NCI-H1048 (cell line): ENCODE measurements at places on chromosomes 3 and 15.

DNA sequence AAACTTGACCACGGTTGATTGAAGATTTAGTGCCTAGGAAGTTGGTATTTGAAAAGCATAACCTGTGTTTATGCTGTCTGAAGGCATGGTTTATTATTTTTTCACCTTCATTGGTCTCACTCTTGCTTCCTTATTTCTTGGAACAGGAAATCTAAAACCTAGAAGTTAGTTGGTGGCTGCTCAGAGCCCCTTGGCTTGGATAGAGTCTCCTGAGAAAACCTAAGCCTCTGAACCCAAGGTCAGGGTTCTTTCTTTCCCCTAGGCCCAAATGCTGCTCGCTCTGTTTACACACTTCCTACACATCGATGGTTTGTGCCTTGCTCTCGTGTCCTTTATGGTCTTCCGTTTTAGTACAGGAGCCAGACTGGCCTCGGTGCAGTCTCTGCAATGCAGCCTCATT is 82.2 kb downstream of the TRAK1 start:
- no peak for DNase-seq

GRCh38 chr3:138314751-138315150 is 14.9 kb downstream of the NME9 start:
- DNase-seq, result no peak

GRCh38 chr15:40163657-40164416 is 3.0 kb downstream of the BUB1B start:
- DNase-seq, result no peak

GRCh38 chr15:101240358-101240757 is 11.5 kb downstream of the CHSY1 start:
- DNase-seq, result no peak

- no peak for DNase-seq
Measured at GRCh38 chr3:186932281-186933181, 2.2 kb downstream of the ST6GAL1 start.

- DNase-seq, result peak; percentile 32
Measured at GRCh38 chr15:31235311-31236183, 91.1 kb upstream of the KLF13 start.

DNA sequence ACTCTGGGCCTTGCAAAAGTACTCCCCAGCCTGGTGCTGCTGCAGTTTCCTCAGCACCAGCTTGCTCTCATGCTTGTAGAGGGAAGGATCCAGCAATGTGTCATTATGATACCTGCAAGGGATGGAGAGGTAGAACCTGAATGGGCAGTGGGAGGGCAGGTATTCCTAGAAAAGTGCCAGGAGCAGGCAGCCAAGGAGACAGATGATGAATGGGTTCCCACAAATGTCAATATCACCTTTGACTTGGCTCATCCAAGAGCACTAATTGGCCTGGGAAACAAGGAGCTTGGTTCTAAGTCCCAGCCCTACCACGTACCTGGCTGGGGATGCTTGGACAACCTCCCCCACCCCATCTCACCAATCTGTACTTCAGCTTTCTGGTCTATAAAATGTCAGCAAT is 9.4 kb downstream of the CILP start:
- no peak for DNase-seq

DNA sequence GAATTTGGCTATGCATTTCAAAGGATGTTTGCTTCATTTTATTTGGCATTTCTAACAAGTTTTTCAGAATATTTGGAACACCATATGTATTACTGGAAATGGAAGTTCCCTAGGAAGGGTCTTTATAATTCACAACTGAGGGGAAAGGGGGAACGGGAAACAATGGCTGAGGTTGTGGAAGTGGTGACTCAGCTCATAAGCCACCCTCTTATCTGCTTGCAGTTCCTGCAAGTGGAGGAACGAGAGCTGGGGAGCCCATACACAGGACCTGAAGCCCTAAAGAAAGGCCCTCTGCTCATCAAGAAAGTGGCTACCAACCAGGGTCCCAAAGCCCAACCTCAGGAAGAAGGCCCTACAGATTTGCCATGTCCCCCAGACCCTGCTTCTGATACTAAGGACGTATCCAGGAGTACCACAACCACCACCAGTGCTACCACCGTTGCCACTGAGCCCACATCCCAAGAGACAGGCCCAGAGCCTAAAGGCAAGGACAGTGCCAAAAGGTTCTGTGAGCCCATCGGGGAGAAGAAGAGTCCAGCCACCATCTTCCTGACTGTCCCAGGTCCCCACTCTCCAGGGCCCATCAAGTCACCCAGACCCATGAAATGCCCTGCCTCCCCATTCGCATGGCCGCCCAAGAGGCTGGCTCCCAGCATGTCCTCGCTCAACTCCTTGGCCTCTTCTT is 37.9 kb downstream of the ESYT3 start:
- DNase-seq, result no peak

DNA sequence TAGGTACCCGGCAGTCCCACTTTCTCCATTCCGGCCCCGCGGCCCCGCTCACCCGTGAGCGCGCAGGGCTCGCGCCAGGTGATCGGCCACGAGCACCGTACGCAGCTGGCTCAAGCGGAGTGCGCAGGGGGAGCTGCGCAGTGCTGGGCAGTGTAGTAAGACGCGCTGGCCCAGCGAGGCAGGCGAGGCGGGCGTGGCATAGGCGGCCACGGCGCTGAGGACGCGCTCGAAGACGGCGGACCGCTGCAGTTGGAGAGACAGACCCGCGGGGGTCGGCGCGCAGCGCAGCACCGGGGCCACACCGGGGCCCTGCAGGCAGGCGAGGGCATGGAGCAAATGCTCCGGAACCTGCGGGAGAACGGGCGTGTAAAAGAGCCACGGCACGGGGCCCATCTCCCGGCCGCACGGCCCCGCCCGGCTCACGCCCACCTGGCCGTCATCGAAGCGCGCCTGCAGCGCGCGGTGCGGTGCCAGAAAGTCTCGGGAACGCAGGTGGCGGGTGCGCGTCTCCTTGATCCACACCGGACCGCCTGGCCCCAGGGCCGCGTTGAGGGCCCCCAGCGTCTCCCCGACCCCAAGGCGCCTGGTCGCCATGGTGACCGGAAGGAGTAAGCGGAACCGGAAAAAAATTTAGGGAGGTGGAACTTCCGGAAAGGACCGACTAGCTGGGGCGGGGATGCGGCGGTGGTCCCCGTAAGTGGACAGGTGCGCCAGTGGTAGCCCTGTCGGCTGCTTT is at the start of gene DALRD3:
Gene DALRD3, minus strand, starts transcription at position 610 of the 736 bp plus-strand sequence. Its CDS starts 16 bp downstream, at position 594.
- peak; percentile 27 for DNase-seq

- no peak for DNase-seq
Measured at GRCh38 chr3:149781211-149781610, 11.1 kb downstream of the ANKUB1 start.

DNA sequence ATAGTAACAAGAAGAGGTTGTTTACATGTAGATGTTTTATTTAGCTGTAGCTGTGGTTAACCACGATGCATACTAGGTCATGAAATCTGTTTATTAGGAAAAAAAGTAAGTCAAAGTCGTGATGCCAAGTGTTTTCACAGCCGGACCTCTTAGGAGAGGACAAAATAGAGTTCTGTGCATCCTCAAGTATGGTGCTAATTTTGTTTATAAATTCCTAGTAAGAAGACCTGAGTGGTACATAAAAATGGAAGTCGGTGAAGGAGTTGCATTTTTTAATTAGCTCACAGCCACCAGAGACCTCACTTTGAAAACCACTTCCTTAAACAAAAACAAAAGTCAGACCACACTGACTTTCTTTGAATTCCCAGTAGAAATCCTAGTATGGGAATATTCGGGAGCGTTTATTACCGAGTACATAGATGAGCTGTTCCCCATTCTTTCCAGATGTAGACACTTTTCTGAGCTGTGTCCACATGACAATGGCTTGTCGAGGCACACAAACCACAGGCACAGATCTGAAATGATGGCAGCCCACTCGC is 143.6 kb upstream of the UBE2E1 start:
- DNase-seq, result no peak

DNA sequence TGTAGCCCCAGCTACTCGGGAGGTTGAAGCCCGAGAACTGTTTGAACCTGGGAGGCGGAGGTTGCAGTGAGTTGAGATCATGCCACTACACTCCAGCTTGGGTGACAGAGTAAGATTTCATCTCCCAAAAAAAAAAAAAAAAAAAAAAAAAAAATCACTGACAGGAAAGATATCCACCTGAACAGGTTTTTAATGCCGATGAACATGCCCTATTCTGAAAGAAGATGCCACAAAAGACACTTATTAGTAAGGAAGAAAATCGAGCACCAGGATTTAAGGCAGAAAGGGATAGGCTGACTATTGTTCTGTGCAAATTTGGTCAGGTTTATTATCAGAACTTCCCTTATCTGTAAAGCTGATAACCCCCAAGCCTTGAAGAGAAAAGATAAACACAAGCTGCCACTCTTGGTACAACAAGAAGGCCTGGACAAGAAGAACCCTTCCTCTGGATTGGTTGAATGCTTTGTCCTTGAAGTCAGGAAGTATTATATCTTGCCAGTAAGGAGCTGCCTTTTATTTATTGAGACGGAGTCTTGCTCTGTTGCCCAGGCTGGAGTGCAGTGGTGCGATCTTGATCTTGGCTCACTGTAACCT is 2.7 kb upstream of the PARP16 start:
- no peak for DNase-seq

GRCh38 chr15:31301673-31301990 is 25.0 kb upstream of the KLF13 start:
- DNase-seq, result no peak

DNA sequence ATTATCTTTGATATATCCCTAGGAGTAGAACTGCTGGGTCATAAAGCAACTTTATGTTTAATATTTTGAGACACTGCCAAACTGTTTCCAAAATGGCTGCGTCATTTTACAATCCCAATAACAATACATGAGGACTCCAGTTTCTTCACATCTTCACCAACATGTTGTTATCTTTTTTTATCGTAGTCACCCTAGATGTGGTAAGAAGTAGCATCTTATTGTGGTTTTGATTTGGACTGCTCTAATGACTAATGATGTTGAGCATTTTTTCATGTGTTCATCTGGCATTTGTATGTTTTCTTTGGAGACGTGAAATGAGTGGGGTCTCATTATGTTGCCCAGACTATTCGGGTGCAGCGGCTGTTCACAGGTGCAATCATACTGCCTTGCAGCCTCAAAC is 83.8 kb downstream of the MAP4 start:
- no peak for DNase-seq

DNA sequence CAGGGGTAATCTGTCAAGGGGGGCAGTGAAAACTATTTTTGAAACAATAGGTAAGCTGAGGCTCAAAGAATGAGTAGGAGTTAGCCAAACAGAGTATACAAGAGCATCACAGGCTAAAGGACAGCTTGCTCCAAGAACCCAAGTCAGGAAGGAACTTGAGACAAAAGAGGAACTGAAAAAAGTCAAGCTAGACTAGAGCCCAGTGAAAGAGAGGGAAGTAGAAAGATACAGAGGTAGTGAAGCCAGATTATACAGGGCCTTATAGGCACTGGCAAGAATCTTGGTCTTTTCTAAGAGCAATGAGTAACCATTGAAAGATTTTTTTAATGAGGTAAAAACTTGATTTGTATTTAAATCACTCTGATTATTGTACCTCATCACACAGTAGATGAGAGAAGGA is 69.9 kb downstream of the FILIP1L start:
- DNase-seq, result no peak

DNA sequence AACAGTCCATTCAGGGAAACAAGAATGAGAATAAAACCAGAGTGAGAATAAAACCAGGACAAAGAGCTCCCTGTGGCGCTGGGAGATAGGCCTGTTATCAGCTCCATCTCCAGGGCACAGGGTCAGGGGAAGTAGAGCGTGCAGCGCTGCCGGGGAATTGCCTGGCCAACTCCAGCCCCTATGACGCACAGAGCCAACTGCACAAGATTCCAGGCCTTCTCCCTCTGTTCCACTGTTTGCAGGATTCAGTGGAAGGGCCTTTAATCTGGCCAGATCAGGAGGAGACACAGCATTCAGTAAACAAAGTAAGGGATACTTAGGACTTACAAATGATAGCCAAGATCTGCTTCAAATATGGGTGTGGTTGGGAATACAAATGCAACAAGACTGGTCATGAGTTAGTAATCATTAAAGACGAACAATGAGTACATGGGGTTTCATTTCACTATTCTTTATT is 49.4 kb downstream of the ITGB5 start:
- no peak for DNase-seq

DNA sequence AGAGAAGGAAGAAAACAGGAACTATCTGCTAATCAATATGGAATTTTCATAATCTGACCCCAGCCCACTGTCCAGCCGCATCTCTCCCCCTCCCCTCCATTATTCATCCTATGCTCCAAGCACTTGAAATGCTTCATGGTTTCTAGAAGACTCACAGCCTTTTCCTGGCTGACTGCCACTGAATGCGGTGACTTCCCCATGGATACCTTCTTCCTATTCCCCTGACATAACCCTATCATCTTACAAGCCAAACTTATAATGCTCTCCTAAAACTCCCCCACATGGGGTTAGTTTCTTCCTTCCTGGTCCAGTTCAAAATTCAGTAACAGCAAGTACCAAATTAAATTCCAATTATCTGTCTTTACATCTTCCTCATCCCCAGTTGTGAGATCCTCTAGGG is 31.2 kb upstream of the PTX3 start:
- no peak for DNase-seq

- no peak for DNase-seq
Measured at GRCh38 chr15:31344823-31345605, 18.4 kb downstream of the KLF13 start.

DNA sequence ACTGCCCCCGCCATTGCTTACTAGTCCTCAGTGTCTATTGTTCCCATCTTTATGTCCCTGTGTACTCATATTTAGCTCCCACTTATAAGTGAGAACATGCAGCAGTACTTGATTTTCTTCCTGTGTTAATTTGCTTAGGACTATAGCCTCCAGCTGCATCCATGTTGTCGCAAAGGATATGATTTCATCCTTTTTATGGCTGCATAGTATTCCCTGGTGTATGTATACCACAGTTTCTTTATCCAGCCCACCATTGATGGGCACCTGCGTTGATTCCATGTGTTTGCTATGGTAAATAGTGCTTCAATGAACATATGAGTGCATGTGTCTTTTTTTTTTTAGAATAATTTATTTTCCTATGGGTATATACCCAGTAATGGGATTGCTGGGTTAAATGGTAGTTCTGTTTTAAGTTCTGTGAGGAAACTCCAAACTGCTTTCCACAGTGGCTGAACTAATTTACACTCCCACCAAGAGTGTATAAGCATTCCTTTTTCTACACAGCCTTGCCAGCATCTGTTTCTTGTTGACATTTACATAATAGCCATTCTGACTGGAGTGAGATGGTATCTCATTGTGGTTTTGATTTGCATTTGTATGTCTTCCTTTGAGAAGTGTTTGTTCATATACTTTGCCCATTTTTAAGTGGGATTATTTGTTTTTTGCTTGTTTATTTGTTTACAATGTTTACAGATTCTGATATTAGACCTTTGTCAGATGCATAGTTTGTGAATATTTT is 53.7 kb downstream of the GALK2 start:
- DNase-seq, result no peak

- DNase-seq, result no peak
Measured at GRCh38 chr15:37789881-37790280, 144.6 kb upstream of the TMCO5A start.

GRCh38 chr15:98728811-98729160 is 80.4 kb downstream of the IGF1R start:
- no peak for DNase-seq

DNA sequence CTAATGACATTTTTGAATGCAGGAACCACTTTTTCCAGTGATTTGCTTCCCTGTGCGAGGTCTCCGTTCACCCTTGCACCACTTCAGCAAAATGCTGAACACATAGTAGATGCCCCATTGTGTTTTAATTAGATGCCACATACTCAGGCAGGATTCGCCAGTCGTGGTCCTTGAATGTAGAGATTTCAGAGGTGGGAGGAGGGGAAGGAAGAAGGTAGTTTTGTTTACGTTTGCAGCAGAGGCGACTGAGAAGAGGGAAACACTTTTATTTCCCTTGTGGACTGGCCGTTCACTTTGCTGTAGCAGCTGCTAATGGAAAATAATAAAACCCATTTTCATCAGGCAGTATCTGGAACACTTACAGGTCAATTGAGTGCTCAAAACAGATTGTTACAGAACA is 262.8 kb upstream of the TBL1XR1 start:
- no peak for DNase-seq
